ENCODE measurements at places on chromosomes 6 and 20. TPM values are rescaled to one million over a fixed set of nuclear protein-coding genes. Genes with fewer than 3 reads are reported as not detected.

DNA sequence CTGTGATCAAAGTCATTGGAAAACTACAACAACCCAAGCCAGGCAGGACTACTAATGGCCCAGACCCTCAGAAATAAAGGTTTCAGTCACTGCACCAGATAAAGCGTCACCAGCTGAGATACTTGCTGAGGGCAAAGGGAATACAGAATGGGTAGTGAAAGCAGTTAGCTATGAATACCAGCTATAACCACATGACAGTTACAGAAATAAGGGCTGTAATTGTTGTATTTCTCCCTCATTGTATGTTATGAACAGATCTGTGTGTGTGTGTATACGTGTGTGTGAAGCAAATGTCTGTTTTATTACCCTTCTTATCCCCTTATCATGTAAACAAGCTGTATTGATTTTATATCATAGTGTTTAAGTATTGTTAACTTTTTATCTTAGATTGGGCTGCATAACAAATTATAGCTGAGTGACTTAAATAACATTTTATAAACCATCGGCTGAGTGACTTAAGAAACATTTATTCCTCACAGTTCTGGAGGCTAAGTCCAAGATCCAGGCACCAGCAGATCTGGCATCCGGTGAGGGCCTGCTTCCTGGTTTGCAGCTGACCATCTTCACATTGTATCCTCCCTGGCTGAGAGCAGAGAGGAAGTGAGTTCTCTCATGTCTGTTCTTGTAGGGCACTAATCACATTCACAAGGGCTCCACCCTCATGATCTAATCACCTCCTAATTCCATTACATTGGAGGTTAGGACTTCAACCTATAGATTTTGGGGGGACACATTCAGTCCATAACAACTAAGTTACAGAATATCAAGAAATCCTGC is 46.0 kb upstream of the VSX1 start:
- H3K4me1 ChIP-seq = no peaks in the 10 kb centered on the region
- DNase-seq = no peak
- H3K27me3 ChIP-seq = no peaks in the 10 kb centered on the region
- H3K27ac ChIP-seq = no peak overlapping the region
- no peaks in the 10 kb centered on the region for H3K36me3 ChIP-seq
- no peak overlapping the region for H3K4me3 ChIP-seq

DNA sequence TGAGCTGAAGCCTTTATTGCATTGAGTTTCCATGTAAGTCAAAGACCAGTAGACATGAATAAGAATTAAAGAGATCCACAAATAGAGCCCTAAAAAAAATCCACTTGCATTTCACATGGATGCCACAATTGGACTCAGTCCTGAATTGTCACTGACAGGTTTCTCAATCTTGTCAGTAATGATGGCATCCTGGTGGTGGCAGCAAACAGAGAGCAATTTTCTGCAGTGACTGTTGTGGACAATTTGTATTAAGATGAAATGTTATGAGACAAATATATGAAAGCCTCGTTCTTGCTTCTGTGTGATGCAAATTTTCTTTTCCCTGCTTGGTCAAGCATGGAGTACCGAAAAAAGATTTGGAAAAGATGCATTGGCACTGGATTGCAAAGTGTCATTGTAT is 278.9 kb downstream of the SAMD5 start:
- DNase-seq = no peak
- no peak overlapping the region for H3K27ac ChIP-seq
- no peaks in the 10 kb centered on the region for H3K36me3 ChIP-seq
- no peaks in the 10 kb centered on the region for H3K4me1 ChIP-seq

Gene PKIB
- 1.6 TPM for total RNA-seq

DNA sequence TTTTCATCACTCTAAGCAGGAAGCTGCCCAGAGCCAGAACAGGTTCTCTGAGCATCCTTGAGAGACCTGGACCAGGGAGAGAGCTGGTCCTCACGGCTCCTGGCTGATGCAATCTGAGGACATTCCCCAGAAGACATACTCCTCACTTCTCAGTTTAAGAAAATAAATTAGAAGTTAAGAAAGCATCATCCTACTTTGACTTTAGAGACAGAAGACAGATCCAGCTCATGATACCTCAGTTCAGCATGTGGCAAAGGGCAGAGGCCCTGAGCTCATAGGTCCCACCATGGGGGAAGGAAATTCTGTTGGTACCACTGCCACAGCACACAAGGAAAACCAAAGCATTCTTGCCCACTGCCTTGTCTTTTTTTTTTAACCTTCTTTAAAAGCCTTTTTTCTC is 378.1 kb upstream of the JARID2 start:
- H3K4me3 ChIP-seq = no peak overlapping the region
- no peaks in the 10 kb centered on the region for H3K36me3 ChIP-seq
- peaks cover 4% of the 10 kb centered on the region for H3K4me1 ChIP-seq

Gene ITPA
- 45.0 TPM for total RNA-seq

Gene PBOV1
- not detected for total RNA-seq

- no peaks in the 10 kb centered on the region for H3K36me3 ChIP-seq
- no peaks in the 10 kb centered on the region for H3K27me3 ChIP-seq
- H3K4me3 ChIP-seq = no peak overlapping the region
- H3K4me1 ChIP-seq = no peaks in the 10 kb centered on the region
Observed at GRCh38 chr20:8076306-8077136, 55.5 kb upstream of the PLCB1 start.

- H3K4me1 ChIP-seq = peaks cover 13% of the 10 kb centered on the region
- peak within 1 kb of the TSS; percentile 94 for H3K4me3 ChIP-seq
- no peaks in the 10 kb centered on the region for H3K36me3 ChIP-seq
- peak; percentile 97 for DNase-seq
- no peaks in the 10 kb centered on the region for H3K27me3 ChIP-seq
Observed at GRCh38 chr20:44966030-44966961, at the start of gene STK4. Gene STK4, plus strand, starts transcription at chr20:44966512. Its CDS starts 57 bp downstream, at chr20:44966569.

Gene RIPOR2
- 17.9 TPM for total RNA-seq

Gene KCNK16
- total RNA-seq = not detected

Gene ABHD16B
- not detected for total RNA-seq

- H3K4me3 ChIP-seq = no peak overlapping the region
- H3K27ac ChIP-seq = no peak overlapping the region
- no peaks in the 10 kb centered on the region for H3K4me1 ChIP-seq
- H3K36me3 ChIP-seq = no peaks in the 10 kb centered on the region
- no peaks in the 10 kb centered on the region for H3K27me3 ChIP-seq
Observed at GRCh38 chr6:98514073-98514720, 320.2 kb upstream of the POU3F2 start.

Gene PNLDC1
- 0.22 TPM for total RNA-seq

GRCh38 chr6:168165373-168165772 is 86.4 kb upstream of the FRMD1 start:
- H3K27ac ChIP-seq = no peak overlapping the region
- DNase-seq = peak; percentile 36
- H3K4me3 ChIP-seq = no peak overlapping the region
- peaks cover 13% of the 10 kb centered on the region for H3K4me1 ChIP-seq

DNA sequence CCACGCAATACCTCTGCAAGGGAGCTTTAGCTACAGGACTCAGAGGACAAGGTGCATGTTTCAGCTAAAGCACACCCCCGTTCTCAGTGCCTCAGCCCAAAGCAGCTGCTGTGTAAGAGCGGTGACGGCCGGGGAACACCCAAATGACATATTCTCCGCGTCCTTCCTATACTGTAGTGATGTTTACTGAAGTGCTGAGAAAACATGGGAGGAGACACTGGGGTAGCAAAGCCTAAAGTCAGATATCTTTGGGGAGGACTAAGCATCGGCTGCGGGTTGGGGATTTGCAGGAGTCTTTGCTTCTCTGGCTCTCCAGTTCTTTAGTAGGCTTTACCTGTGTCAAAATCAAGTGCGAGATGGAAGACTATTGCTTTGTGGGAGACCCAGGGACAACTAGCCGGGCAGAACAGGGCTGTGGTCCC is 1.7 kb downstream of the SLC22A23 start:
- H3K27ac ChIP-seq = no peak overlapping the region
- H3K4me1 ChIP-seq = peaks cover 21% of the 10 kb centered on the region
- peak; percentile 23 for DNase-seq
- H3K4me3 ChIP-seq = peak overlapping the region; percentile 51
- H3K27me3 ChIP-seq = peaks cover 49% of the 10 kb centered on the region

DNA sequence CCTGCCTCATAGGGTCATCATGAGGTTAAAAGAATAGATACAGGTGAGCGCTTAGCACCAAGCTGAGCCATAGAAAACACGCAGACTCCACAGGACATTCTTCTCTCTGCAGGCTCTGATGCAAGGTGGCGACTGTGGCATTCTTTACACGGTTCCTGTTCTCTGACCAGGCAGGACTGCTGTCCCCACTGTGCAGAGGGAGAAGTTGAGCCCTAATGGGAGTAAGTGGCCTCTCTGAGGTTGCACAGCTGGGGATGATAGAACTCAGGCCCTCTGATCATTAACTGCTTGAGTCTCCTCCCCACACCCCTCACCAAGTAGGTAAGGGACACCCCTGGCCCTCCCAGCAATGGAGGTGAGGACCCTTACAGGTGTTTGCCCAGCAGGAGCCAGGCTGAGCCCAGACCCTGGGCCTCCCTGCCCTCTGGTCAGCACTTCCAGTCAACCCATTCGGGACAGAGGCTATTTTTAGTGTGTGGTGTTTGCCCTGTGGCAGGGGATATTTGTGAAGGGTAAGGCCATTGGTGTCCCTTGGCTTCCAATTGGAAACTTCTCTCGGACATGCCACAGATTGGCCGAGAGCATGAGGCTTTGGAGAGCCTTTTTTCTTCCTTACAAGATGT is 116.8 kb downstream of the VEGFA start:
- H3K4me1 ChIP-seq = peaks cover 19% of the 10 kb centered on the region
- DNase-seq = no peak
- H3K4me3 ChIP-seq = no peak overlapping the region

- H3K4me3 ChIP-seq = no peak overlapping the region
- H3K4me1 ChIP-seq = peaks cover 2% of the 10 kb centered on the region
- no peak overlapping the region for H3K27ac ChIP-seq
- no peaks in the 10 kb centered on the region for H3K36me3 ChIP-seq
Observed at GRCh38 chr20:39857187-39857586, 831.8 kb downstream of the MAFB start.

DNA sequence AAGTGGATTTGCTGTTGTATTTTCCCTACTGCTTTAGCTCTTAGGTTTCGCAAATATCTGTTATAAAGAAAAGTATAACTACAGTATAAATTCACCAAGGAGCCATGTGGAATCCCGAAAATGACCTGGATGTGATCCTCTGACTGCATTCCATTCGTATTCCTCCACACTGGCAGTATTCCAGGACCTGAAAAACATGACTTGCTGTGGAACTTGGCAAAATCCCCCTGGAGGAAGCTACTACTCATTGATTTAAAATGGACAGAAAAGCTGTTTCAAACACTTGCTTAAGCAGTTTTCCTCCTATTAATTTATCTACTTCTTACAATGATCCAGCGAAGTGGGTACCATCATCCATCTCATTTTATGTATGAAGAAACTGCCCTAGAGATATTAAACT is 13.3 kb upstream of the ENPP5 start:
- H3K4me1 ChIP-seq = peaks cover 3% of the 10 kb centered on the region
- DNase-seq = peak; percentile 80
- no peak overlapping the region for H3K27ac ChIP-seq
- H3K4me3 ChIP-seq = no peak overlapping the region
- H3K36me3 ChIP-seq = no peaks in the 10 kb centered on the region

DNA sequence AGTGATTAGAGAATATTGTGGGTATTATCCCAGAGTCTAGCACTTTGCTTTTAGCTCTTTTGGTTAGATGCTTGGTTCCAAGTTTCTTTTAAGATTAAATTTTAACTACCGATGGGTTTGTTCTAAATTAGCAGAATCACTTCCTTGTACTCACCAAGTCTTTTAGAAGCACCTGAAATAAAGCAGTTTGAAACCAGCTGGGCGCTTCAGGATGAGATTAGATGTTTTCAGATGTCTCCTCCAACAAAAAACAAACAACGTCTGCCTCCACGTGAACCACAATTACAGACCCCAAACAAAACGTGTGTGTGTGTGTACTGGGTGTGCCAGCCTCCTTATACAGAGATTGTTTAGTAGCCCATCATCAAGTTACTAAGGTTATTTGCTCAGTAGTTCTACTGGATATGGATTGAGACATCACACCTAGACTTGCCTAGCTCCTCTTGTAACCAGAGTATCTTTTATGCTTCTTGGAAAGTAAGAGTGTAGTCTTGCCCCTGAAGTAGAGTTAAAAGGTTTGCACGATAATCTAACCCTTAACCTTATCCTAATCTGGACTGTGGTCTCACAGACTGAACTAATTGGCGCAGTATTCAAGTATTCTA is 2.3 kb downstream of the DSTN start:
- H3K27me3 ChIP-seq = no peaks in the 10 kb centered on the region
- peaks cover 17% of the 10 kb centered on the region for H3K4me1 ChIP-seq
- no peak for DNase-seq
- no peak overlapping the region for H3K4me3 ChIP-seq
- no peak overlapping the region for H3K27ac ChIP-seq
- H3K36me3 ChIP-seq = peaks cover 2% of the 10 kb centered on the region

- no peak for DNase-seq
- no peak overlapping the region for H3K4me3 ChIP-seq
- no peaks in the 10 kb centered on the region for H3K36me3 ChIP-seq
- no peaks in the 10 kb centered on the region for H3K4me1 ChIP-seq
Observed at GRCh38 chr6:94735270-94735669, 842.1 kb upstream of the MANEA start.

Gene LPA
- not detected for total RNA-seq

- no peak overlapping the region for H3K4me3 ChIP-seq
- peaks cover 48% of the 10 kb centered on the region for H3K4me1 ChIP-seq
- H3K27ac ChIP-seq = peak overlapping the region; percentile 92
- DNase-seq = peak; percentile 91
- H3K27me3 ChIP-seq = peaks cover 3% of the 10 kb centered on the region
Observed at GRCh38 chr20:17875106-17875980, 93.3 kb downstream of the SNX5 start.

Gene PSORS1C2
- total RNA-seq = not detected

Gene LAMA2
- total RNA-seq = 165 TPM

DNA sequence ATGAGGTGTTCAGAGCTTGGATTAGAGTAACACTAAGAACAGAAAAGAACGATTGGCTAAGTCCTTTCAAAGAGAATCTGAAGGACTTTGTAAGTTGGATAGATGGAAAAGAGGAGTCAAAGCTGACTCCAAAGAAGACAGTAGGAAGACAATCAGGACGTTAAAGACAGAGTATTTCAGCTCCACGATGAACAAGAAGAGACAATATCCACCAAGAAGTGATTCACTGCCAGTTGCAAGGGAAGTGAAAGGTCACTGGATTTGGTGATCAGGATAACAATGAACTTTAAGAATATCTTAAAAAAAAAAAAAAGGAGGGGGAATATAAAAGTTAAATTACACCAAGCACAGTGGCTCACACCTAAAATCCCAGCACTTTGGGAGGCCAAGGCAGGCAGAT is 17.9 kb downstream of the REPS1 start:
- no peaks in the 10 kb centered on the region for H3K36me3 ChIP-seq
- DNase-seq = no peak
- H3K27me3 ChIP-seq = no peaks in the 10 kb centered on the region
- no peak overlapping the region for H3K27ac ChIP-seq
- H3K4me1 ChIP-seq = peaks cover 9% of the 10 kb centered on the region

DNA sequence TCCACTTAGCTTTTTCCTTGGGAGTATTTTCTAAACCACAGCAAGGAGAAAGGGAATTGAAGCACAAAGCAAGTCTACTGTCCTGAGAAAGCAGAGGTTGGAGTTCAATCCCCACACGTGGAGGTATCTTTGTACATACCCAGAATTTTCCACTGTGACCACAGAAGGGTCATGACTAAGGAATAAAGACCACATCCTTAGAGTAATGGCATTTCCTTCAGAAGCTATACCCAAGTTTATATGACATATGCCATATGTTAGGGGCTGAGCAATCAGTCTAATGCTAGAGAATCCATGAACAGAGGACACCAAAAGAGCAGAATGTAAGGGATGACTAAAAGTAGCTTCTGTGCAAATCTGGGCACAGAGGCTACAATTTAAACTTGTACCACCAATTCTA is 46.4 kb downstream of the ATG5 start:
- peaks cover 8% of the 10 kb centered on the region for H3K36me3 ChIP-seq
- DNase-seq = no peak
- H3K4me3 ChIP-seq = no peak overlapping the region
- no peaks in the 10 kb centered on the region for H3K4me1 ChIP-seq
- H3K27ac ChIP-seq = no peak overlapping the region

All from muscle of leg (tissue), 16 donors.